ENCODE measurements at places on chromosomes 13 and 19. TPM values are rescaled to one million over a fixed set of nuclear protein-coding genes. Genes with fewer than 3 reads are reported as not detected.

Gene ZNF578
- total RNA-seq: 4.1 TPM

Gene ZNF837
- 2.0 TPM for total RNA-seq

Gene PTGIR
- total RNA-seq: 0.27 TPM

Gene KCNJ14
- 1.0 TPM for total RNA-seq

Gene CLDND2
- total RNA-seq: not detected

Gene SLC7A10
- not detected for total RNA-seq

Gene ZNF350
- total RNA-seq: 9.7 TPM
